Left lung (tissue), 14 donors: ENCODE measurements at places on chromosomes 6 and 20. TPM values are rescaled to one million over a fixed set of nuclear protein-coding genes. Genes with fewer than 3 reads are reported as not detected.

The SIRPB1 gene
- polyA plus RNA-seq, result 3.5 TPM

The SMLR1 gene
- polyA plus RNA-seq, result 0.21 TPM

The PAX1 gene
- not detected for polyA plus RNA-seq

The C20orf202 gene
- 1.3 TPM for polyA plus RNA-seq

The FOXS1 gene
- 4.8 TPM for polyA plus RNA-seq

The TAP2 gene
- 19.4 TPM for polyA plus RNA-seq

The KLHDC3 gene
- 108 TPM for polyA plus RNA-seq

The CTSZ gene
- polyA plus RNA-seq, result 92.2 TPM

The SNAP25 gene
- polyA plus RNA-seq, result 11.7 TPM

The CGA gene
- 6.0 TPM for polyA plus RNA-seq

The WFDC5 gene
- polyA plus RNA-seq, result not detected
